Caki2 (cell line): ENCODE measurements at places on chromosomes 1 and 21.

DNA sequence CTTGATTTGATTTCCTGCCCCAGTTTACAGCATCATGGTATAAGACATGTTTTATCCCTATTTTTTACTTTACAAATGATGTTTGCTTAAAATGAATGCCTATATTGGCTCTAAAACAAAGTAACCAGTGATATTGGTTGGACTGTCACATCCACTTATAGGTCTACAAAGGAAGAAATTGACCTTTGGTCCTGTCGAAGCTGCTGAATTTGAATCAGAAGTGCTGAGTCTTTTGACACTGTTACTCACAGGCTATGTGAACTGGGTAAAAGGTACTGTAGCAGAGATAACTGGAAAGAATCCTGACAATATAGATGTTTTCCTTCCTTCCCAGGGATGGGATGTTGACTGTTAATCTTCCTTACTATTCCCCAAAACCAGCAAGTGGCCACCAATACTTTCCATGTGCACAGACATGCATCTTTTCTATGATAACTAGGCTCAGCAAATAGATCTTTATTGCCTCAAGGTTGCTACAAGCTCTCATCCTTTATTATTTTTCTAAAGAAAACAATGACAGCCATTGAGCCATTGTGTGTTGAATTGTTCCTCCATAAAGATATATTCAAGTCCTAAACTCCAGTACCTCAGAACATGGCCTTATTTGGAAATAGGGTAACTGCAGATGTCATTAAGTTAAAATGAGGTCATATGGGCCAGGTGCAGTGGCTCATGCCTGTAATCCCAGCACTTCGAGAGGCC is 175.9 kb upstream of the NR5A2 start:
- DNase-seq = no peak

- no peak for DNase-seq
Observed at GRCh38 chr1:9069326-9070100, at the start of gene SLC2A5. Gene SLC2A5 (minus strand): TSS chr1:9069635. CDS start chr1:9069536, 99 bp downstream.

DNA sequence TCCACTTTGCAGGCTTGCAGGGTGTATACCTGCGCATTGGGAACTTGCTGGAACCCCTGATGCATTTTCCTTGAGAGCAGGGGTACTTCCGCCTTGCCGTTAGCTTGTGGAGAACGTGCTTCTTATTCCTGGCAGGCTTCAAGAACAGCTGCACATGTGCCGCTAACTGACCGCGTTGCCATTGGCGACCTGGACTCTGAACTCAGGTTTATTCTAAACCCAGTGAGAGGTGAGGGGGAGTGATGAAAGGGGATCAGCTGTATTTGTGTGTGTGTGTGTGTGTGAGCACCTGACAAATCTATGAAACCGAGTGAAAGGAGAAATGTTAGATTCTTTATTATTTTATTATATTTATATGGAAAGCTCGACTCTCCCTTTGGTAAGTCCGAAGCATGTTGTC is 128.6 kb downstream of the HUNK start:
- no peak for DNase-seq

GRCh38 chr1:212607913-212608391 is 609 bp upstream of the ATF3 start:
- DNase-seq = no peak

GRCh38 chr1:2203671-2204414 is 9.3 kb upstream of the FAAP20 start:
- DNase-seq = no peak

DNA sequence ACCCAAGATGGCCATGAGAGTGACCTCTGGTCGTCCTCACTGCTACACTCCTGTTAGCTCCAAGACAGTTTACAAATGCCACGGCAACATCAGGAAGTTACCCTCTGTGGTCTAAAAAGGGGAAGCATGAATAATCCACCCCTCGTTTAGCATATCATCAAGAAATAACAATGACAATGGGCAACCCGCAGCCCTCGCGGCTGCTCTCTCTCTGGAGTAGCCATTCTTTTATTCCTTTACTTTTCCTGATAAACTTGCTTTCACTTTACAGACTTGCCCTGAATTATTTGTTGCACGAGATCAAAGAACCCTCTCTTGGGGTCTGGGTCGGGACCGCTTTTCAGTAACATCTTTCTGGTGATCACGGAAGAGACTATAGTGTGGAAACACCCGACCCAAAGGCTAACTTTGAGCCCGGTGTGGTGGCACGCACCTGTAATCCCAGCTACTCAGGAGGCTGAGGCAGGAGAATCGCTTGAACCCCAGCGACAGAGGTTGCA is 19.8 kb upstream of the COX20 start:
- DNase-seq = no peak

- DNase-seq = no peak
Observed at GRCh38 chr1:212254853-212255363, 30.3 kb upstream of the PPP2R5A start.

- DNase-seq = peak; percentile 59
Observed at GRCh38 chr1:155086128-155086741, 7.6 kb downstream of the EFNA3 start.

DNA sequence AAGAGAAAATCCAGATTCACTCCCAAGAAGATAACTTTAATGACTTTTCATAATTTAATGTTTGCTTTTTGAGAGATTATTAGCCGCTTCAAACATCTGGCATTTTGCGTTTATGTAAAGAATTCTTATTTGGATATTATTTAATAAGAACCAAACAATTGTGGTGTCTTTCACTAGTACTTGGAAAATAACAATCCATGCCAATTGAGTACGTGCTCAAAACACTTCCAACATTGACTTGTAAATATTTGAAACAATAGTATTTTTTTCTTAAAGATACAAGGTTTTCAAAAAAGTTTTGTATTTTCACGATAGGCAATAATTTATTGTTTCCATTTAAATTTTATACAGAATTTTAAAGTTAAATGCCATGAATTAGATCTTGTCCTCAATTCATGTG is 498.7 kb downstream of the AMY1C start:
- no peak for DNase-seq

DNA sequence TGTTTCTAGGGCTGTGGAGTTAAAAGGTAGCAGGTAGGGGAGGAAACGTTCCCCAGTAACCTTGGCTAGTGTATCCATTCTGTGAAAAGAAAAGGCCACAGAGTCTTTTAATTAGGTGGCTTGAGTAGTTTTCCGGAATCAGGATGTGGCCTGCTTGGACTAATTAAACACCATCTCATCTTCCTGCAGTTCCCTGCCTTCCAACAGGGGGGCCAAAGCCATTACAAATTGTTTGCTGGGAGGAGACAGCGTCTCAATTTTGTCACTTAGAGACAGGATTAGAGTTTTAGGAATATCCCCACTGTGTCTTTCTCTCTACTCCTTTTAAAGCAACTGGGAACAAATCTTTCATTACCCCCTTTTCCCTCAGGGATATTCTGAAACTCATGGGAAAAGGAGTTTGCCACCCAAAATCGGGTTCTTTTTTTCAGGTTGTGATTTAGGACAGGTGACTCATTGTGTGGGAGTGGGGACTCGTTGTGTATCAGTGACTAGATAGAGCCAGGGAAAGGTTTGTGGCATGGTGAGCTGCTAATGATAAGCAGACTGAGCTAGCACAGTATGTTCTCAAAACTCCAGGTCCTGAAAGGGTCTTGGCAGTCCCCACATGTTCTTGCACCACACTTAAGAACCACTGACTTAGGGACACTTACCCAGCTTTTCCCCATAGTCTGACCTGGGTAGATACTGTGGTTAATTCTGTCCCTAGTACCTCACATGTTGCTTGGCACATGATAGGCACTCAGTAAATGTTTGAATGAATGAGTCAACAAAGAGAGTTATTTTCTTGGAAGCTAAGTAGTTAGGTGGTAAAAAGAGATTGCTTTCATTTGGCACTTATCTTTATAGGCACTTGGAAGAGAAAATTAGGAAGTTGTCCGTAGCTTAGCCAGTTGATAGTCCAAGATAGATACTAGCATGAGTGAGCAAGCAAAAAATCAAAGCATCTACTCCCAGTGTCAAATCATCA is 22.5 kb downstream of the INTS3 start:
- DNase-seq = peak; percentile 84

DNA sequence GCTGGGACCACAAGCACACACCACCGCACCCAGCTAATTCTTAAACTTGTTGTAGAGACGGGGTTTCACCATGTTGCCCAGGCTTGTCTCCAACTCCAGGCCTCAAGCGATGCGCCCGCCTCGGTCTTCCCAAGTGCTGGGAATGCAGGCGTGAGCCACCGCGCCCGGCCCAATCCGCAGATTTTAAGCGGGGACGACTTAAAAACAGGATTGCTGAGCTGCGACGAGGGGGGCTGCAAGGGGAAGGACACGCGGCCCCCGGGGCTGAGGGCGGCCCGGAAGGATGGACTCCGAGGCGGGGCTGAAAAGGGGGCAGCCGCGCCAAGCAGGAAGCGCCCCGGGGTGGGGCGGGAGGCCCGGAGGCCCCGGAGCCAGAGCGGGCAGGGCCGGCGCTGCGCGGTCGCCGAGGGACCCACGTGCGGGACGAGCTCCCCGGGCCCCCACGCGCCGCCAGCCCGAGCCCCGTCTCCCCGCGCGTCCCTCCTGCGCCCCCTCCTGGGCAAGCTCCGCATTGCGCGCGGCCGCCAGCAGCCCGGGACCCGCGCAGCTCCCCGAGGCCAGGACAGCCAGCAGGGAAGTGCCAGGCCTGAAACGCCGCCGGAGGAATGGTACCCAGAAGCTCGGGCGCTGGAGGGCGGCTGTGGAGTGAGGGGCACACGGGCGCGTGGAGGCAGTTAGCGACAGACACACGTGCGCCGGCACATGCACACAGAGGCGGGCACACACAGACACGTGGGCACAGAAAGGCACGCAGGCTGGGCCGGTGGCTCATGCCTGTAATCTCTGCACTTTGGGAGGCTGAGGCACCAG is 5.5 kb upstream of the PRKCZ start:
- peak; percentile 60 for DNase-seq

DNA sequence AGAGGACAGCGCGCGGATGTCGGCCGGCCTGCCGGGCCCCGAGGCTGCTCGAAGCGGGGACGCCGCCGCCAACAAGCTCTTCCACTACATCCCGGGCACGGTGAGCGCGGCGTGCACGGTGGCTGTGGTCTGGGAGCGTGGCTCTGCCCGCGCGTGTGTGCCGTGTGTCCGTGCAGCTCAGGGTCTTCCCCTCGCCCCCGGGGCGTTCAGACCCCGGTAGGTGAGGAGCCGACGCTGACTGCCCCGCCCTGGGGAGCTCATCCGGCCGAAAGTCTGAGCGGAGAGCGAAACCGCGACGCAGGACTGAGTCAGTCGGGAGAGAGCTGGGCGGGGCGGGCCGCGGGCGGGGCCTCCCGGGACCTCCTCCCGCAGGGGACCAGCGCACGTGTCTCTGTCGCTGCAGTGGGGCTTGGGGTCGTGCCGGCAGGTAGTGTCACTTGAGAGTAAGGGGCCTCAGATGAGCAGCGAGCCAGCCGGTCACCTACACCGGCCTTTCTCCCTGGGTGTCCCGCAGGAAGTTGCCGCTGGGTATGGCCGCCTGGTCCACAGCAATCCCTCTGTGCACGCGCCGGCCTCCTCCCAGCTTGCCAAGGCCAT is 520 bp downstream of the PLEKHN1 start:
- peak; percentile 70 for DNase-seq

DNA sequence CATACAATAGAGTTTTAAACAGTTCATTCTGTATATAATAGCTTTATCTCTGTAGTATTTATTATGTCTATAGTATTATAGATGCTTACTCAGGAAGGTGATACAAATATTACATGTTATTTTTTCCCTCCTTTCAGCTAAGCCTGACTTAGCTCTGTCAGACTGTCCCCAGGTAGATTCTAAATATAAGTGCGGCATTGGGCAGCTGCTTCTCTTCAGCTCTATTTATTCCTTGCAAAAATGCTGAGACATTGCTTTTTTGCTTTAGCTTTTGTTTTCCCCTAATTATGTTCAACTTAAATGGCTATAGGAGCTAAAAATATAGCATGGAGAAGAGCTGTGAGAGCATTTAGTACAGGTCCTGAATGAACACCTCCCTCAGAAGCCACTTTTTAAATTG is 203.2 kb upstream of the BEND5 start:
- no peak for DNase-seq

DNA sequence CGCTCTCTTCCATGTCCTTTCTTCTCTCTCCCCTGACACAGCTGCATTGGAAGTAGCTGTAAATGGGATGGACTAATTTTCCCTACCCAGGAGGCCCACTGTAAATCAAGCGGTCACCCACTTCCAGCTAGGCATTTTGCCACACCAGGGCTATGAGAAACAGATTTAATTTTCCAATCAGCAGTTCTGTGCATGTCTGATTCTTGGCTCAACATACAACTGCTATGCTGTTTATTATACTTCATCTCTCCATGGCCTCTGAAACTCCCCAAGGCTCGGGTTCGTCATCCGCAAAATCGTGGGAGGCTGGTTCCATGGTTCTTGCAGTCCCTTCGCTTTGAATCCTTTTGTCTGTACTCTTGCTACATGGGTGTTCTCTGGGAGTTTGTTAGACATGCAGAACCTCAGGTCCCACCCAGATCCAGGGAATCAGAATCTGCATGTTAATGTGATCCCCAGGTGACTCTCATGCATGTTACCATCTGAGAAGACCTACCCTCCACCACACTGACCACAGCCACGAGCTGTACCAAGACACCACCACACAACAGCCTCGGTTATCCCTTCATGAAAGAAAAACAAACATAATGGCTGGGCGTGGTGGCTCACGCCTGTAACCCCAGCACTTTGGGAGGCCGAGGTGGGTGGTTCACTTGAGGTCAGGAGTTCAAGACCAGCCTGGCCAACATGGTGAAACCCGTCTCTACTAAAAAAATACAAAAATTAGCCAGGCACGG is 190.5 kb downstream of the GABPA start:
- DNase-seq = no peak

DNA sequence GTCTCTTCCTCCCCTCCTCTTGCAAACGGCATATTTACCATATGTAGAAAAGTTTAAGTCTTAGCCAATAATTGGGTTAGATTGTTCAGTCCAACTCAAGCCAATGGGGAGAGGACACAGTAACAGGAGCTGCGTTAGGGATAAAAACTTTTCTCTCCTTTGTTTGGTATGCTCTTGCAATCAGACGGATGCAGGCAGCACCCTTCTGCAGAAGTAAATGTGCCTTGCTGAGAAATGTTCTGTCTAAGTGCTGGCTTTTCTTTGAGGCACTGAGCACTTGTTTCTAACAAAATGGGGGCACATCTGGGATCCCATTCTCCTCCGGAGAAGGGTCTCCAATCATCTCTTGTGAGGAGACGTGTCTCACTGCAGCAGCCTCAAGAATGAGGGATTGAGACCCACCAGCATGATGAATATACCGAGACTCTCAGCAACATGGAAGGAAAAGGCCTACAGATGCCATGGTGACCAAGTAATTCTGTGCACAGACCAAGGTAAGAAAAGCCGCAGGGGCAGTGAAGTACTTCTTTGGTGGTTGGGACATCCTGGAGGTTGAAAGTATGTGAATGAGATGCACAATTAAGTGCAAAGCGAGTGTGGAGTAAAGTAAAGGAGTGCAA is 20.7 kb upstream of the GNG4 start:
- DNase-seq = peak; percentile 24

- DNase-seq = no peak
Observed at GRCh38 chr1:16720351-16721223, 19.7 kb upstream of the RNU1-4 start.

DNA sequence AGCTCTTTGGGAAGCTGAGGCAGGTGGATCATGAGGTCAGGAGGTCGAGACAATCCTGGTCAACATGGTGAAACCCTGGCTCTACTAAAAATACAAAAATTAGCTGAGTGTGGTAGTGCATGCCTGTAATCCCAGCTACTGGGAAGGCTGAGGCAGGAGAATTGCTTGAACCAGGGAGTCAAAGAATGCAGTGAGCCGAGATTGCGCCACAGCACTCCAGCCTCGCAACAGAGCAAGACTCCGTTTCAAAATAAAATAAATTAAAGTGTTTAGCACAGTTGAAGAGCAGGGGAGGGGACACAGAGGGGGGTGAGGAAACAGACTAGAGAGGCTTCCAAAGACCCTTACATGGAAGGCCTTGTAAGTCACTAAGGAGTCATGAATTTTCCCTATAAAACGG is 131.2 kb upstream of the SPATA6 start:
- DNase-seq = no peak

- DNase-seq = no peak
Observed at GRCh38 chr1:90919900-90920299, 101.9 kb downstream of the ZNF644 start.
